Progenitor cell of endocrine pancreas (in vitro differentiated cells): ENCODE measurements at places on chromosomes 4 and X. TPM values are rescaled to one million over a fixed set of nuclear protein-coding genes. Genes with fewer than 3 reads are reported as not detected.

The SMPX gene
- total RNA-seq: not detected in 2 replicates

- no peak for DNase-seq
Measured at GRCh38 chrX:122238801-122239200, 945.3 kb upstream of the GRIA3 start.

DNA sequence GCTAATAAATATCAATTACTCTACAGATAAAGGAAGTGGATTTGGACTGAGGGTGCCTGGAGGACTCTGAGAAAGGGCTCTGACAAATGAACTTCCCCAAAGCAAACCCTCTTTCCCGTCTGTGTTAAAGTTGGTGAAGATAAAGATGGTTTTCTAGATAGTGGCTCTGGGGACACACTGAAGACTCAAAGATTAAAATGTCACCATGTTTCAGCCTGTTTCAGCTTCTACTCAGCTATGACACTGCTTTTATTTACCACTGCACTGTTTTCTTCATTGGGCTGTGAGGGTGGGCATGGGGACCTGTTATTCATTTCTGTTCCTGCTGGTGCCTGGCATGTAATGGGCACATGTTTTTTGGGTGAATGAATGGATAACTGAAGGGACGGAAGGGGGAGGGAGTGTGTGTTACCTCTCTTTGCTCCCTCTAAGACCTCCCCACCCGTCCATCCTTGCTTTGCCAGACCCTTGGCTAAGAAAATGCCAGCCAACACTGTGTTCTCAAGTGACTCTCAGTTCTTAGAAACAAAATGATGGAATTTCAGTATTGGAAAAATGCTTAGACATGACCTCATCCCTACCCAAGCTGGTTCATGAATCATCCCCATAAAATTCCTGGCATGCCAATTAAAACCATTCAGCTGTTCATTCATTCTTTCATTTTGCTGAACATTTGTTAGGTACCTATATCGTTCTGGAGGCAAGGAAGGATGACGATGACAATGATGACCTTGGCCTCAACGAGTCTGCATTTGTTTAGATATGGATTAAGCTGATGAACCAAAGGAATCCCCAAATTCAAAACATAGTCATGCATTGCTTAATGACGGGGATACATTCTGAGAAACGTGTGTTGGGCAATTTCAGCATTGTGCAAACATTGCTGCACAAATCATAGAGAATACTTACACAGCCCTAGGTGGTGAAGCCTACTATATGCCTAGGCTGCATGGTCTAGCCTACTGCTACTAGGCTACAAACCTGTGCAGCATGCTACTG is 13.4 kb upstream of the STK32B start:
- DNase-seq: no peak

DNA sequence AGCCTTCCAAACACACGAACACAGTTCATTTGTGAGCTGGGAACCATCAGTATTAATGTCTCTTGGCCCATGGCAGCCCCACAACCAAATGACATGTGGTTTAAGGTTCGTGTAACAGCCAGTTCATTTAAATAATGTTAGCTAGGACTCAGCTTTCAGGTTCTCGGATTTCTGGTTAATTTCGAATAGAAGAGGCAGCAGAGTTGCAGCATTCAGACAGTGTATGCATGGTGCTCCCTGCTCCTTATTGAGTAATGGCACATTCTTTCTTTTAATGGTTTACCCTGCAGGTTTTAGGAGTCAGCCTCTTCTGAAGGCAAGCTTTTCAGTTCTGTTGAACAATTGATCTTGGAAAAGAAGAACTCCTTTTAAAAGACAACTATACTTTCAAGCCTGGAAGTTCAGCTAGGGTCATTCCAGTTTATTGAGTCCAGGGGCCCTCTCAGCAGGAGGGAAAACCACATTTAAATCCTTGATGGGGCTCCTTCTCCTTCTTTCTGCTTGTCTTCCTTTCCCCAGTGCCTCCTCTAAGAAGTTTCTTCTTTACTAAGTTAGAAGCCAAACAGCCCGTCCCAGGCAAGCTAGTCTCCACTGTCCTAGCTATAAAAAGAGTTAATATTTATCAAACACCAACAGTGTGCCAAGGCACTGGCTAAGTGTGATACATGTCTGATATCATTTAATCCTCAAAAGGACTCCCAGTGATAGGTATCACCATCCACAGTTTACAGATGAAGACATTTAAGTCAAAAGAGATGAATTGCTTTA is 5.0 kb upstream of the RNF175 start:
- DNase-seq: no peak

The SPANXB1 gene
- total RNA-seq: not detected in 2 replicates

- no peak for DNase-seq
Measured at GRCh38 chr4:22407361-22407760, 108.5 kb downstream of the ADGRA3 start.

GRCh38 chrX:136694431-136695087 is 46.6 kb downstream of the CD40LG start:
- DNase-seq: no peak

GRCh38 chr4:165293927-165294649 is 33.4 kb upstream of the MSMO1 start:
- DNase-seq: no peak

The PPM1K gene
- total RNA-seq: 19.6 and 23.7 TPM in 2 replicates

DNA sequence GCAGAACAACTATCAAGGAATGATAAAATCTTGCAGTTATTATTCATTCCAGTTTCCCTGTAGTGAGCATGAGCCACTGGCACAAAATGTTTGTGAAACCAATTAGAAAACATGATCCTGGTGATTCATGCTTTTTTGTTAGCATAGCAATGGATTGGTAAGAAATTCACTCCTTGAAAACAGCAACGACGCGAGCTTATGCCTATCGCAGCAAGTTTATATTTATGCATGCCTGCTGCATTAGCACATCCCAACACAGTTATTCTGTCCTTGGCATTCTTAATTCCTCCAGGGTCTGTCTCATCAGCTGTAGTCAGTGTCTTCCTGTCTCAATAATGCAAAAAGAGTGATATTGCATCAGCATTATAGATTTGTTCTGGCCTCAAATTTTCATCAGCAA is 975.9 kb downstream of the STIM2 start:
- no peak for DNase-seq

GRCh38 chr4:39285111-39285795 is 80.9 kb downstream of the RFC1 start:
- no peak for DNase-seq

- no peak for DNase-seq
Measured at GRCh38 chr4:170741856-170742255, 652.1 kb upstream of the AADAT start.

GRCh38 chrX:74925225-74926088 is at the start of gene NEXMIF:
TSS of gene NEXMIF (minus strand) at chrX:74925452.
- DNase-seq: peak; percentile 49

- no peak for DNase-seq
Measured at GRCh38 chr4:78688366-78688765, 87.8 kb upstream of the BMP2K start.

- DNase-seq: no peak
Measured at GRCh38 chr4:118120120-118120760, 86.0 kb downstream of the NDST3 start.

GRCh38 chrX:68438575-68438974 is 5.3 kb upstream of the OPHN1 start:
- DNase-seq: no peak

The CT83 gene
- total RNA-seq: not detected in 2 replicates

GRCh38 chr4:104589264-104589868 is 94.7 kb upstream of the CXXC4 start:
- no peak for DNase-seq

The SHISA3 gene
- 0.14 and 0.40 TPM in 2 replicates for total RNA-seq

GRCh38 chr4:152357206-152357605 is 178.7 kb downstream of the FBXW7 start:
- no peak for DNase-seq

DNA sequence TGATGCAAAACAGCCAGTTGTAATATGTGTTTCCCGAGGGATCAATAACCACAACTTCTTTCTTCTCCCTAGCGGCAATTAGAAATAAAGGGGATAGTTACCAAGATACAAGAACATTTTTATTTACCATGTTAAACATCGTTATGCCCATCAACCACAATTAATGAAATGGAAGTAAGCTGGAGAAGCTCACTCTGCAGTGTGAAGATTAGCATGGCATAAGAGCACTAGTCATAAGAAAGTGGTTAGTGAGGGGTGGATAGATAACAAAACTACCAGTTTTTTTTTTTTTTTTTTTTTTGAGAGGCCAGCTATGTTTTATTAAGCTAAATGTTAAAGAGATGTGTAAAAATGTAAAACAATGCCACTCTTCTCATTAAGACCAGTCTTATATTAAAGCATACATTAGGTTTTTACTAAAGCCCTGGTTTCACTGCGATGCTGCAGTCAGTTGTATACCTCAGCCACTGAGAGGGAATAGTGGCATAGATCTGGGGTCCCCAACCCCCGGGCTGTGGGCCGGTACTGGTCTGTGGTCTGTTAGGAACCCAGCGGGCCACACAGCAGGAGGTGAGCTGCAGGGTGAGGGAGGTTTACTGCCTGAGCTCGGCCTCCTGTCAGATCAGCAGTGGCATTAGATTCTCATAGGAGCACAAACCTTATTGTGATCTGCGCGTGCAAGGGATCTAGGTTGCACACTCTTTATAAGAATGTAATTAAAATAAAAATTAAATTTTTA is 27.9 kb upstream of the NFXL1 start:
- DNase-seq: no peak

The ZFP42 gene
- 3.9 and 5.5 TPM in 2 replicates for total RNA-seq

- no peak for DNase-seq
Measured at GRCh38 chr4:146121757-146122156, 53.8 kb upstream of the LSM6 start.

DNA sequence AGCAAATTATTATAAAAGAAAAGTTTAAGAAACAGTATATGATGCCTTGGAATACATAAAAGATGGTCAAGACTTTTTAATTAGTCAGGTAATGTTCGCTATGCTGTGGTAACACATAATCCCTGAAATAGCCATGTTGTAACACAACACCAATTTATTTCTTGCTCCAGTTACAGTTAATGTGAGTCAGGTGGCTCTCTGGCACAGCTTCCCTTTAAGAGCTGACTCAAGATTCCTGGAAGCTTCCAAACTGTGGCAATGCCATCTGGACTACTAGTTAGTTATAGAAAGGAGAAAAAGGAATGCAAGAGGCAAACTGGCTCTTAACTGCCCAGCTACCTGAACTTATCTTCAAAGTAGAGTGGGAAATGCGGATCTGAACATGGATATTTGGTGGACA is 210.5 kb downstream of the CHM start:
- no peak for DNase-seq

GRCh38 chr4:112502871-112503270 is 13.1 kb downstream of the NEUROG2 start:
- DNase-seq: no peak

The CT47A1 gene
- not detected in 2 replicates for total RNA-seq

GRCh38 chr4:154364066-154364845 is 127.3 kb downstream of the DCHS2 start:
- DNase-seq: no peak

The HSFX2 gene
- total RNA-seq: 0.36 TPM in 1 of 2 replicates, not detected in the other

- DNase-seq: no peak
Measured at GRCh38 chrX:150099316-150099715, 161.0 kb upstream of the EOLA2 start.

DNA sequence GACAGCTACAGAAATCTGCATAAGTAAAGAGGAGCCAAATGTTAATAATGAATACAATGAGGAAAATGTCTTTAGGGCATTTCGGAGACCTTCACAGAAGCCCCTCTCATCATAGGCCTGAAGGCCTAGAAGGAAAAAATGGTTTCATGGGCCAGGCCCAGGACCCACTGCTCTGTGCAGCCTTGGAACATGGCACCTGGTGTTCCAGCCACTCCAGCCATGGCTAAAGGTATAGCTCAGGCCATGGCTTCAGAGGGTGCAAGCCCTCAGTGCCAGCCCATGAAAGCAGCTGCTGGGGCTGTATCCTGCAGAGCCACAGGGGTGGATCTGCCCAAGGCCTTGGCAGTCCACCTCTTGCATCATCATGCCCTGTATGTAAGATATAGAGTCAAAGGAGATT is 261.1 kb downstream of the SNCA start:
- DNase-seq: no peak

GRCh38 chrX:39755143-39756032 is 342.4 kb downstream of the BCOR start:
- no peak for DNase-seq

DNA sequence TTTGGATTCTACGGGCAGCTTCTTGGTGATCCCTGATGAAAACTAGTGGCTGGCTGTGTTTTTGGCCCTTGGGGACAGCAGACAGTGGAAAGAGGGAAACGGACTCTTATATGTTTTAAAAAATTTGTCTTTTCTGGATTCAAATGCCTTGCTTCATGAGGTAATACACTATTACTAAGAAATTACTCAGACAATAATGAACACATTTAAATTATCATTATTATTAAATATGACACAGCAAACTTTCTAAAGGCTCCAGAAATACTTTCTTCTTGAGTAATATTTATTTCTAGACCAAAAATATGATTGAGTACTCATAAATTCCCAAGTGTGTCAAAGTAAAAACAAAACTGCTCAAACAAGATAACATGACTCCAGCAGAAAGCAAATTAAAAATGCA is 520.7 kb upstream of the AADAT start:
- DNase-seq: no peak

DNA sequence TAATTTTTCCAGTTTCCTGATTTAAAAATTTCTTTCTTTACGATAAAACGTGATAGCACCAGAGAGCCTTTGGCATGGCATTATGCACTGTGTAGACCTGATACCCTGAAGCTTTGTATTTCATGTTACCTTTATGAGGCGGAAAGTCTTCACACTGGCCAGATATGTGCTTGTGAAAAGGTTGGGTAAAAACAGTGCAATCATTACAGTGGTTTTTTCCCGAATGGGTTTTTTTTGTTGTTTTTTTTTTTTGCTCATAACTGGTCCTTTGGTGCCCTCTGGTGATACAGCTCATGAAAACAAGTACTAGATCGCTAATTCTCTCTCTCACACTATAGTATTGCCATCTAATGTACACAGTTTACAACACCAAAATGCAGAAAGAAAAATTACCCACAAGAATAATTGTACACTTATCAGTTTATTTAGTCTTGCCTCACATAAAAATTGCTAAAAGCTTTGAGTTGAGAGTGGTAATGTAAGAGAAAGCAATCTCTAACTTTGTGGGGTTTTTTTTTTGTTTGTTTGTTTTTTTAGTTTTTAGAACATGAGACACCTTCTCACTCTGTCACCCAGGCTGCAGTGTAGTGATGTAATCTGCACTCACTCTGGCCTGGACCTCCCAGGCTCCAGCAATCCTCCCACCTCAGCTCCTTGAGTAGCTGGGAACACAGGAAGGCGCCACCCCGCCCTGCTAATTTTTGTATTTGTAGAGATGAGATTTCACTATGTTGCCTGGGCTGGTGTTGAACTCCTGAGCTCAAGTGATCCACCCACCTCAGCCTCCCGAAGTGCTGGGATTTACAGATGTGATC is 21.3 kb downstream of the SPCS3 start:
- DNase-seq: no peak

The SSX2 gene
- total RNA-seq: not detected in 2 replicates

The ESX1 gene
- not detected in 2 replicates for total RNA-seq

The AMOT gene
- total RNA-seq: 444 and 494 TPM in 2 replicates

DNA sequence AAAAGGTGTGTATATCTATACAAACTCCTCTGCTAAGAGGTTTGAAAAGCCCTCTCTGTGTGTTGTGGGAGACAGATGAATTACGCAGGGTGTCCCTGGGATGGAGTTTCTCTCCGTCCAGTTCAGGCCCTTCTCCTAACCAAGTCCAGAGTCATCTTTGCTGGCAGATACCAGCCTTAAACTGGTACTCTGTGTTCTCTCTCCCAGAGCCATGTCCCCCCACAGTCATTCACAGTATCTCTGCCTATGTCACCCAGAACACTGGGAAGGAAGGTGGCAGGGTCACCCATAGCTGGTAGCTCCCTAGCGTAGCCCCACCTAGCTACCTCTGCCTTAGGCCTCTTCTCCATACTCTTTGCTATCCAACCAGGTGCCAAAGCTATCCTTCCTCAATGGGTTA is 8.9 kb downstream of the AMER1 start:
- DNase-seq: no peak

The ADH1B gene
- 0.29 and 0.53 TPM in 2 replicates for total RNA-seq
